ENCODE measurements at places on chromosomes 7 and 10.

- no peak for DNase-seq
Observed at GRCh38 chr10:18341055-18341454, 200.8 kb downstream of the CACNB2 start.

DNA sequence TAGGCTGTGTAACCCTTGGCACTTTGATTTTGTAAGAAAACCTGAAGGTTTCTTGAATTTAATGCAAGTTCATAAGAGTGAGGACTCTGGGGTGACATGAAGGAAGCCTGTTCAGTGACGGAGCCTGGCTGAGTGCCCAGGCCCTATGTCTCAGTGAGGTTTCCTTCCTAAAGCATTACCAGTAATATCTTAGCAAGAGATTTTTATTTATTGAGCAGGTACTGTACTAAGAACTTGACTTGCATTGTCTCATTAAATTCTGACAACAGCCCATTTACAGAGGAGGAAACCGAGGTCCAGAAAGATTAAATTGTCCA lies 197.2 kb downstream of the HECW1 start:
- no peak for DNase-seq

- DNase-seq = no peak
Observed at GRCh38 chr10:89888321-89889070, 187.1 kb downstream of the KIF20B start.

GRCh38 chr7:81175275-81175940 lies 256.6 kb upstream of the SEMA3C start:
- DNase-seq = no peak

- no peak for DNase-seq
Observed at GRCh38 chr10:99394761-99395386, 35.5 kb downstream of the GOT1 start.

Data from amniotic stem cell (primary cell).